ENCODE measurements at places on chromosomes 5 and 9.

- DNase-seq: no peak
Observed at GRCh38 chr9:129954868-129955550, 88.0 kb downstream of the FNBP1 start.

DNA sequence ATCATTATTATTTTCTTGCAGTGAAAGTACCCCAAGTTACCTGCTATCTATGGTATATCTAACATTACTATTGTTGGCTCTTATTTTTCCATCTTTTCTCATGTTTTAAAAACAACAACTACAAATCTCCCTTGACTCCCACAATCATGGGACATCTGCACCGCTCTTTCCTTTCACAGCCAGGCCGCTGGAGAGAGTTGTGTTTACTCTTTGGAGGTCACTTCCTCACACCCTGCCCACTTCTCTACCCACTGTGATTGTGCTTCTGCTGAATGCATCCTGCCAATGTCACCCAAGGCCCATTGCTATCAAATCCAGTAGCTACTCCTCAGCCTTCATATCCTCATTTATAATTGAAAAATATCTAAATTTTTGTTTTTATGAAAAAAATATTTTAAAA, 29.7 kb downstream of the SLC28A3 start:
- no peak for DNase-seq

GRCh38 chr5:5140479-5141338, 579 bp downstream of the ADAMTS16 start:
- DNase-seq: no peak

DNA sequence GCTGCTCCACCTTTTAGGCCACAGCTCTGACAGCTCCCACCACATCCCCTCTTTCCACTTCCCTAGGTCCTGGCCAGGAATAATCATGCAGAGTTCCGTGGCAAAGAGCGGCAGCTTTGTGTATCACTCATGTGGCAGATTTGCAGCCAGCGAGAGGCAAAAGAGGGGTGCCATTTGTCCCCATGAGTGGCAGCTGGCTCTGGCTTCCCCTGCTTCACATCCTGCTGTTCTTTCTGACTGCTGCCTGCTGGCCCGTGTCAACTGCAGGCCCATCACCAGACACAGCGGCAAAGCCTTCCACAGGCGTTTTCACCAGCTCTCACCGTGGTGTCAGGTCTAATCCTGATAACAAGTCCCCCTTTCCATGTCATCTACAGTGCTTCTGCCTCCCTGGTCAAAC, 430.6 kb upstream of the DAP start:
- DNase-seq: no peak

DNA sequence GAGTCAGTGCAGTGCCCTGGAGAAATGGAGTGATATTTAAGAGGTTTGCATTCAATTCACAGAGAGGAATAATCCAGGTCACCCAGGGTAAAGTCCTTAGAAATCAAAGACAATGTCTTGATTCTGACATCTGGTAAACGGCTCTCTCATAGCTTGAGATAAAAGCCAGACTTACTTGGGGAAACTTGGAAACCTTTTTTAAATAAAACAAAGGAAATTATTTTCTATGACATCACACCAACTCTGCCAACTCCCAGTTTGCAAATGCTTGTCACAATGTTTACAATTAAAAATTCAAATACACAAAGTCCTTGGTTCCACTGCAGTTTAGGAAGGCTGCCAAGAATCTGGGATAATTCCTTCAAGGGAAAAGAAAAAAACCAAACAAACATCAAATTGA, 255.1 kb upstream of the NREP start:
- no peak for DNase-seq

DNA sequence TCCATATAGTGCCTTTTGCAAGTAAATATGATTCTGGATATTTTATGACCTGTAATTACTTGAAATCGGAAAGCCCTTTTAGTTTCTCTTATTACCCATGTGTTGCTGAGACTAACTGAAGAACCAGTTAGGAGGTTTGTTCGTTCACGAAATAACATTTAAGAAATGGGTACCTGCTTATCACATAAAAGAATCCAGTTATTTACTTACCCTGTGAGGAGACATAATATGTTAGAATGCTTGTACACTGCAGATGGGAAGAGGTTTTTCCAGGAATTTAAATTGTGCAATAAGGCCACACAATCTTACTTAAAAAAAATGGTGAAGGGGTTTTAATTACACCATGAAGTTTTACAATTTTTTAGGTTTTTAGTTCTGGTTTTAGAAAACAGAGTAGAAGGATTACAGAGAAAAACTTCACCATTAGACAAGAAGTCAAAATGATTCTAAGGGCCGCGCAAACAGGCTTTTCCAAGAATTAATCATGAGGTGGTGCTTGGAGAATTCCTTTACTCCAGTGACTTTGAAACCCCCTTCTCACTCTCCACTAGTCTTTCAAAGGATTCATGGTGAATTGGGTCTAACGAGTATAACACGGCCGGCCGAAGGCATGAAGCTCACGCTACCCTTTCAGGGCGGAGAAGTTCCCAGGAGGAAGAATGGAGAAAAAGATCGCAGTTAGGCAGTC, 1.1 kb upstream of the PTGER4 start:
- DNase-seq: no peak

DNA sequence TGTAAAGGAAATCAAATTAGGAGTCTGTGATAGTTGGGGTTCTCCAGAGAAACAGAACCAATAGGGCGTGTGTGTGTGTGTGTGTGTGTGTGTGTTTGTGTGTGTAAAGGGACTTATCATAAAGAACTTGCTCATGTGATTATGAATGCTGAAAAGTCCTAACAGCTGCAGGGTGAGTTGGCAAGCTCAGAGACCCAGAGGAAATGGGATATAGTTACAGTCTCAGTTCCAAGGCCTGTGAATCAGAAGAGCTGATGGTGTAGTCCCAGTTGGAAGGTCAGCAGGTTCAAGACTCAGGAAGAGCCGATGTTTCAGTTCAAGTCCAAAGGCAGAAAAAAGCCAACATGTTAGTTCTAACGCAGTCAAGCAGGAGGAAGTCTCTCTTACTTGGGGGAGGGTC, 214.2 kb downstream of the ELAVL2 start:
- no peak for DNase-seq

DNA sequence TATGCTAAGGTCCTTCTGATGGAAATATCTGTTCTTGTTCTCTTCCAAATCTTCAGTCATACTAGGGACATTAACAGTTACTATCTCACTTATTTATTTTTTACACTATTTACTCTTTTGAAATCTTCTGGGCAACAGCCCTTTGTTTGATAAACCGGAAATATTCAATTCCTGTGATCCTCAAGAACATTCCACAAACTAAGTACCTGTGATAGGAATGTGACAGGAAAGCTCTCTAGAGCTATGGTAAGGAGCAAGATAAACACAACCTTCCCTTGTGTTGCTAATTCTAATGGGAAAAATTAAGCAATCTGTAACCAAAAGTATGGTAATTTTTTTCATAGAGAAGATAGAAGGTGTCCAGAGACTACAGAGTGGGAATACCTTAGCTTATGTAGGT, 22.0 kb upstream of the ANKRD34B start:
- DNase-seq: no peak

- no peak for DNase-seq
Observed at GRCh38 chr9:76733096-76733495, 31.1 kb upstream of the PCA3 start.
